SK-MEL-5 (cell line): ENCODE measurements at places on chromosomes 16 and 17. TPM values are rescaled to one million over a fixed set of nuclear protein-coding genes. Genes with fewer than 3 reads are reported as not detected.

Gene KIF19
- 0.11 TPM in 1 of 2 replicates, not detected in the other for total RNA-seq

GRCh38 chr16:88065747-88066142 is 114.5 kb downstream of the BANP start:
- no peak for DNase-seq

Gene RARA
- 7.6 and 9.0 TPM in 2 replicates for total RNA-seq

DNA sequence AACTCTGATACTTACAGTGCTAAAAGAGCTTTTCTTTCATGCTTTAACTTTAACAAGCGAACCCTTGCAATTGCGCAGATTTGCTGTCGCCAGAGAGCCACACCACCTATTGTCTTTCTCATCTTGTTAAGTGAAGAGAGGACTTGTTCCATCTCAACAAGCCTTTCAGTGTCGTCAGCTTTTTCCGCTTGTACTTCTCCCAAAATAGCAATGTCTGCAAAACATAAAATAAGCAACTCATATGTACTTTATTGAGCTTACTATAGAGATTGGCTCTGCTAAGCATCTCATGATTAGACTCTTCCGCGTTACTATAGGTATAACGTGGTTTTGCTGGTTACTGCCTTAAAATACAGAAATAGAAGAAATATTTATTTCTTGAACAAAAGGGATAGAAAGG is 51.9 kb downstream of the ABCA8 start:
- no peak for DNase-seq

Gene CLEC19A
- total RNA-seq: not detected in 2 replicates

- no peak for DNase-seq
These were observed 208.5 kb downstream of the TMEM114 start for GRCh38 chr16:8381814-8382213.

Gene LDAF1
- total RNA-seq: 14.1 and 17.3 TPM in 2 replicates

Gene FOXN1
- not detected in 2 replicates for total RNA-seq

GRCh38 chr16:22621586-22622155 is 111.0 kb downstream of the NPIPB5 start:
- DNase-seq: no peak

GRCh38 chr16:68685685-68686478 is 40.8 kb downstream of the CDH3 start:
- no peak for DNase-seq

Gene ARHGAP44
- 0.18 and 0.43 TPM in 2 replicates for total RNA-seq

- no peak for DNase-seq
These were observed 158.5 kb downstream of the PPM1E start for GRCh38 chr17:58913971-58914769.

DNA sequence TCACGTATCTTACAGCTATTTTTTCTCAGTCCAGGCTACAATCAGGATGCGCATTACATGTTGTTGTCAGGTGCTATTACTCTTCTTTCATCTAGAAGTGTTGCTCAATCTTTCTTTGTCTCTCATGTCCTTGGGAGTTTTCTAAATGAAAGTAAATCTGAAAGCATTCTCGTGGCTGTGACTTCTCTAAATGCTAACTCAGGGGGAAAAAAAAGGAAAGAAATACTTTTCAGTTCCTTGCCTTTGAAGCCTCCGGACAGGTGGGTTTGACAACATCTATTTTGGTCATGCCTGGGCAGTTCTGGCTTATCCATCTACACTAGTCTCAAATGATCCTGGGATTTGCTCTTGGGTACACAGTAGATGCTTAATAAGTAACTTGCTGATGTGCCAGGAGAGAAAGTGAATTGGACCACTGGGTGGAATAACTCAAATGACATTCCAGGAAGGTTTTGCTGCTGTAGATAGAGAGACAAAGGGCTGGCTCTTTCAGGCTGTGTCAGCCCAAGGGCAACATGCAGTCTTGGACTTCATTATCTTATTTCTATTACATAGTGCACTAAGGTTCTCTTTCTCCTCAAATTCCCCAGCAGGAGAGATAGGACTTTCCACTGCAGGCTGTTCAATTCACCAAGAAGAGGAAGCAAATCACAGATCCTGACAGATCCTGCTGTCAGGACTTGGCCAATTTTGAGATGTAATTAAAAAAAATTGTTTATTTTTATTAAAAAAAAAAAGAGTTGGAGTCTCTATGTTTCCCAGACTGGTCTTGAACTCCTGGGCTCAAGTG is 63.6 kb upstream of the NFAT5 start:
- peak; percentile 15 for DNase-seq

- DNase-seq: no peak
These were observed 40.0 kb downstream of the CMTM4 start for GRCh38 chr16:66656547-66656946.

Gene OTOP2
- total RNA-seq: not detected in 2 replicates

Gene ZSCAN10
- total RNA-seq: 0.13 TPM in 1 of 2 replicates, not detected in the other

- DNase-seq: no peak
These were observed 6.1 kb upstream of the PYDC1 start for GRCh38 chr16:31223044-31223443.

DNA sequence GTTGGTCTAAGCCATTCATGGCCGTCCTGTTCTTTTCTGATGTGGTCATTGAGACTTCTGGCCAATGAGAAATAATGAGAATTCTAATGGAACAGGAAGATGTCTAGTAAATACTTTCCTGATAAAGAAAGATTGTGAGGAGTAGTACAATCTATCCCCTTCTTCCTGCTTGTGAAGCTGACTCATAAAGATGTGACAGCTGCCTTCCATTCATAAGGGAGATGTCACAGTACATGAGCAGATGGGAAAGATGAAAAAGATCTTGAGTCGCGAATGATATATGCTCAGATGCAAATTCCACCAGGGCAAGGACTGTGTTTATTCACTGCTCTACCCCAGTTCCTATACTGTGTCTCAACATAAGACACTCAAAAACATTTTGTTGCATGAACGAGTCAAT is 111.7 kb upstream of the FOXF1 start:
- DNase-seq: peak; percentile 44

DNA sequence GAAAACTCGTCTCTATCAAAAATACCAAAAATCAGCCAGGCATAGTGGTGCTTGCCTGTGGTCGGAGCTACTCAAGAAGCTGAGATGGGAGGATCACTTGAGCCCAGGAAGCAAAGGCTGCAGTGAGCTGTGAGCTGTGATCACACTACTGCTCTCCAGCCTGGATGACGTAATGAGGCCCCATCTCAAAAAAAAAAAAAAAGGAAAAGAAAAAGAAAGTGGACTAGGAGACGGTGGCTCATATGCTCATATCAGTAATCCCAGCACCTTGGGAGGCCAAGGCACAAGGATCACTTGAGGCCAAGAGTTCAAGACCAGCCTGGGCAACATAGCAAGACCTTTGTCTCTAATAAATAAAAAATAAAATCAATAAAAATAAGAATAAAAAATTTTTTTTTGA is 8.8 kb upstream of the SUMO2 start:
- DNase-seq: peak; percentile 48

Gene PAGR1
- 19.8 and 21.1 TPM in 2 replicates for total RNA-seq

Gene CDYL2
- total RNA-seq: 0.19 and 0.74 TPM in 2 replicates

Gene SLFN11
- 0.11 TPM in 1 of 2 replicates, not detected in the other for total RNA-seq

GRCh38 chr16:80174416-80174815 is 366.4 kb upstream of the DYNLRB2 start:
- DNase-seq: no peak

DNA sequence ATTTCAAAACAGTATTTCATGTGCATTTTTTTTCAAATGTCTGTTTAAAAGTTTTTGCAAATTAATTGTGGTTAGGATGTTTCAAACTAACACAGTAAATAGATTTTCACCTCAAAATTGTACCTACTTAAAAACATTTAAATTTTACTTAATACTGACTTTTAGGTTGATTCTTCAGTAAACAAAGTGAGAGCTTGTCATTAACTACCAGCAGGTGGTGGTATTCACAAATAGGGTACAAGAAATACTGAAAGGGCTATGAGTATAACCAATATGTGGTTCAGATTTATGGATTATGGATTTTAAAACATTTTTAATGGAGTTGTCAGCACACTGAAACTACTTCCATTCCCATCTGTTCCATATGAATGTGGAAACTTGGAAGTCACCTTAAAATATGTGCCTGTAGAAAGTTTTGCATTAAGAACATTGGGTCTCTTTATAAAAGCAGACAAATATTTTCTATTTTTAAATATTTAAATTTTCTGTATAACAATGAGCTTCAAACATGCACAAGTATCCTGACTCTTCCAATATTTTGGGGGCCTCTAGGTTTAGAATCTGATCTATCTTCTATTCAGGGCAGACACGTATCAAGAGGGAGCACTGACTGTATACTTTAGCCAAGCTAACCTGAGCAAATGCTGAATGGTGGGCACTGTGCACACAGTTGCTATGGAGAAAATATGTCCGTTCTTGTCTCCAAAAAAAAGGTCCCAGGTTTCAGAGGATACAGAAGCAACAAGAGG is 155.6 kb downstream of the SNX11 start:
- DNase-seq: peak; percentile 43

Gene CDH8
- 1.6 TPM in 1 of 2 replicates, not detected in the other for total RNA-seq

Gene GJD3
- total RNA-seq: not detected in 2 replicates

DNA sequence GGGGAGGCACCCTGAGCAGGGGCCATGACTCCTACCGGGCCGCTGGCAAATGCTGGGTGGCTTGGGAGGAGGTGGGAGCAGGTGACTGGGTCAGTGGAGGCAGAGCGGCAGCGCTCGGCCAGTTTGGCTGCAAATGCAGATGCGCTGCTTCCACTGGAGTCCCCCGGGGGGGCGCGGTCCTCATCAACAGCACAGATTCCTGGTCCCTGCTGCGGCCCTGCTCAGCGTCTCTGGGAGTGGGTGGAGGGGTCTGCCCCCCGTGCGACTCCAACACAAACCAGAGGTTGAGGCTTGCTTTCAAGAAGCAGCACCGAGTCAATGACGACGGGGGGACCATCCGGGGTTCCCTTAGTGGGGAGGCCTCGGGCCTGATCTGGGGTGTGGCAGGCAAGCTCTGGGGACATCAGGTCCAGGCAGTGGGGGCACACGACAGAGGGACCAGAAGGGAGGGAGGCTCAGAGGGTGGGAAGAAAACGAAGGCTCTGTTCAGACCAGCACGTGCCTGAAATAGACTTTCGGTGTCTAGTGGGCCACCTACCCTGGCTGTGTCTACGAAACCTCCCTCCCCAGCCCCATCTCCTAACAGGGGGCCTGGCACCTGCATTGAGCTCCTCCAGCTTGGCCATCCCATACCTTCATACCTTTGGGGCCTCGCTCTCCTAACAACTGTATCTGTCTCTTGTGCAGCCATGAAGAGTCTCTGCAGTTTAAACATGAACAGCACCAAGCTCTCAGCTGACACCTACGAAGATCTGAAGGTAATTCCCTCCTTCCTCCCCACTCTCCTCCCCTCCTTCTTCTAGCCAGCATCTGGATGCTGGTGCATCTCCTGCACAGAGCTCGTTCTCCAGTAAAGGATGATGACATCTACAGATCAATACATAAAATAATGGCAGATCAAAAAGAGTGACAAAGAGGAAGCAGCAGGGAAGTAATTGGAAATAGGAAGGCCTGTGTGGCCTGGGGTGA is 72.5 kb upstream of the PLCG2 start:
- DNase-seq: no peak

Gene HID1
- total RNA-seq: 0.21 TPM in 1 of 2 replicates, not detected in the other

Gene TRPV2
- 208 and 236 TPM in 2 replicates for total RNA-seq
